SW 1271 (cell line): ENCODE measurements at places on chromosomes 7 and 10.

- no peak for DNase-seq
Measured at GRCh38 chr7:53325061-53325460, 289.6 kb downstream of the POM121L12 start.

DNA sequence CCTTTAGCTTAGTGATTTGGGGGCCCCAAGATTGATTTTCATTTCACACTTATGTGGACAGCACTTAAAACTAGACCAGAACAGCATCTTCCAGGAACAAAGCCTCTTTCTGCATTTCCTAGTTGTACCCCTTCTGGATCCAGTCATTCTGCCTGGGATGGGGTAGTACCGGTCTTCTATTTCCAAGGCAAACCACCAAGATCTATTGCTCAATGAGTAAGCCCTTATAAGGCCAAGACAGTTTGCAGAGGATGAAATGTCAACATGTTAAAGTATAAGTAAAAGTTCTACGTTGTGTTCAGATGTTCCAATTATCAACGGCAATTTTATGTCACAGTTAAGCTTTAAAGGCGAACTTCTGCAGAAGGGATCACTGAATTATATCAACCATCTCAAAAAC lies 106.9 kb upstream of the ZNF746 start:
- no peak for DNase-seq

DNA sequence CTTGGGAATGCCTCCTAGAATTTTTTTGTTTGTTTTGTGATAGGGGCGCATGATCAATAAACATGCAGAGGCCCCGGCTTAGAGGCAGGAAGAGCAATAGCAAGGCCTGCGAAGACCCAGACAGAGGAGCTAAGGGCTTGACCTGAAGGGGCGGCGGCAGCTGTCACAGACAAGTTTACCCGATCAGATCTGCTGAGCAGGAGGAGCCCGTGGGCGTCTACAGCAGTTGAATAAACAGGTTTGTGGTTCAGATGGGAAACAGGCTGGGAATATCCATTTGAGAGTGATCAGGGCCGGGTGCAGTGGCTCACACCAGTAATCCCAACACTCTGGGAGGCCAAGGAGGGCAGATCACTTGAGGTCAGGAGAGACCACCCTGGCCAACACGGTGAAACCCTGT lies 126.0 kb upstream of the CALN1 start:
- no peak for DNase-seq

DNA sequence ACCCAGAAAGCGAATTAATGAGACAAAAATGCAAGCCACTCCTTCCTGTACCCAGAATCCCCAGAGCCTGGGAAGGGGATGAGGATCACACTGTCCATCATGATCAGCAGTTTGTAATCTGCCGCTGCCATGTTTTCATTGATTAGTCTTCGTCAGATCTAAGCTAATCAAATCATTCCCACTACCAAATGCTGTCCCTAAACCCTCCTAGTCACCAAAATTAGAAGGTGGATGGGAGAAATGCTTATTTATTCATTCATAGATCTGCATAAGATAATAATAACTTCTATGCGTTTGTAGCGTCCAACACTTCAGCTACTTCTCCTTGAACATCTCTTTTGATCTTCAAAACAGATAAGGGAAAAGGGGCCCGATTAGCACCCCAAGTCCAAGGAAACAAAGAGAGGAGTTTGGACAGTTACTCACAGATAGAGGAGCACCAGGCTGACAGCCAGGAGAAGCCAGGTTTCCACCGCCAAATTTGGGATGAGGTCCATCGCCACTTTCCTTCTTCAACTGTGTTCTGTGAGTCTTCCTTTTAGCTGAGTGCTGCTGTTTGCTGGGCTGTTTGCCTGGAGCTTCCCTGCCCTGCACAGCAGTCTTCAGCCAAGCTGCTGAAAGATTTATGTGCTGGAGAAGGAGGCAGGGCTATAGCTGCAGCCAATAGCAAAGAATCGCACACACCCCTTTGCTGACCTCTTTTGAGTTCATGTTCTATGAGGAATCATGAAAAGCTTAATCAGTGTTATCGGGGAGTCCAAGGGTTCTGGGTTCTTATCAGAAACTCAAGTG lies at the start of gene CYP3A5:
Gene CYP3A5 (minus strand): TSS at position 597 of the 792 bp plus-strand sequence. CDS start 100 bp downstream, at position 497.
- no peak for DNase-seq

- no peak for DNase-seq
Measured at GRCh38 chr10:81570878-81571794, 303.9 kb upstream of the NRG3 start.

DNA sequence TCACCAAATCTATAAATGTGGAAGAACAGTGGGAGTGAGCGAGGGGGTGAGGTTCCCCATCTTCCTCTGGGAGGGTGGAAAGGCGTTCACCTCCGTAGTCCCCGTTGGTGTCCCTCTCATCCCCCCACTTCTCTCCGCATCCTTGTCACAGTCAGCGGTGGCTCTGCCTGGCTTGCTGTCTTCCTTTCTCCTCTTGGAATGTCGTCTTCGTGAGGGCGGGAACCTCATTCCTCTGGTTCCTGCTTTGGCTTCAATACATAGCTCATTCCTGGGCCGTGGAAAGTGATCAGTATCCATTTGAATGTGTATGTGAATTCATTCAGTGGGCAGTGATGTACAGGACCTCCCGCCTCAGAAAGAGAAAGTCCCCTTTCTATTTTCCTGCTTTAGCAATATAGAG lies 289.4 kb downstream of the CAMK1D start:
- DNase-seq: no peak

DNA sequence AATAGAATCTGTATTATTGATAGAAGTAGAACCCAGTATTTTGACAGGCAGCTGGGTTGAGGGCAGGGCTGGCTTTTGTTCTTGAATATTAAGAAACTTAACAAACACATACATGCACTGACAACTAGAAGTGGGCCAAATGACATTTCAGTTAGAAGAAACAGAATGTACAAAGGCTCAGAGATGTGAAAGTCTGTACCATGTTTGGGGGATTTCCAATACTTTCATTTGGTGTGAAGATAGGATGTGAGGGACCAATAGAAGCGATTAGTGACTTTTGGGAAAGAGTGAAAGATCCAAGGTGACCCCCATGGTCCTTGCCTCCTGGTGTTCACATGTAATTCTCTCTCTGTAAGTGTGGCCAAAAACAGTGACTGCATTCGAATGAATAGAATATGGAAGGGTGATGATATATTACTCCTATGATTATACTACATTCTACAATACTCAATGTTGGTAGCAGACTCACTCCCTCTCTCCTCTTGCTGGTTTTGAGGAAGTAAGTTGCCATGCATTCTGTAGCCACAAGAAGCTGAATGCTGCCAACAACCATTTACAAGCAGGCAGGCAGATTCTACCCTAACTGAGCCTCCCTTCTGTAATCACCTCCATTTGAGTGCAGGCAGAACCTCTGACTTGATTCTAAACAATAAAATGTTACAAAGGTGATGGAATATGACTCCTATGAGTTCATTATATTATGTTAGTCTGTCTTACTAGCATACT lies 151.4 kb downstream of the TMEM168 start:
- DNase-seq: no peak

DNA sequence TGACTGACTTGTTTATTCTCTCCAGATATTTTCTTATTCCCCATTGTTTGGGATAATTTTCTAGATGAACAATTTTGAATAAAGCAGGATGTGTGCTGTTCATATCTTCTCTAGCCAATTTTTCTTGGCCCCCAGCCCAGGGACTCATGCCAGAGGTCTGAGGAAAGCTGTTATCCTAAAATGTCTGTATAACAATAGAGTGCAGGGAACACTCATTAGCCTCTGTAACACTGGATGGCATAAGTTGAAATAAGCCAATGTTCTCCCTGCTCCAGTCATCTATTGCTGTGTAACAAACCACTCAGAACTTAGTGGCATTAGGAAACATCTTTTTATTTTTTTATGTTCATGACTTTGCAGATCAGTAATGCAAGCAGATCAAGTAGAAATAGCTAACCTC lies 121.7 kb upstream of the TRIM24 start:
- DNase-seq: no peak
